ENCODE measurements at places on chromosomes 4 and X.

GRCh38 chr4:126959056-126959745 lies 673.6 kb upstream of the INTU start:
- DNase-seq, result no peak

- DNase-seq, result no peak
These were observed 77.5 kb downstream of the RLIM start for GRCh38 chrX:74536832-74537371.

GRCh38 chr4:78145008-78145407 lies 87.9 kb downstream of the FRAS1 start:
- no peak for DNase-seq

DNA sequence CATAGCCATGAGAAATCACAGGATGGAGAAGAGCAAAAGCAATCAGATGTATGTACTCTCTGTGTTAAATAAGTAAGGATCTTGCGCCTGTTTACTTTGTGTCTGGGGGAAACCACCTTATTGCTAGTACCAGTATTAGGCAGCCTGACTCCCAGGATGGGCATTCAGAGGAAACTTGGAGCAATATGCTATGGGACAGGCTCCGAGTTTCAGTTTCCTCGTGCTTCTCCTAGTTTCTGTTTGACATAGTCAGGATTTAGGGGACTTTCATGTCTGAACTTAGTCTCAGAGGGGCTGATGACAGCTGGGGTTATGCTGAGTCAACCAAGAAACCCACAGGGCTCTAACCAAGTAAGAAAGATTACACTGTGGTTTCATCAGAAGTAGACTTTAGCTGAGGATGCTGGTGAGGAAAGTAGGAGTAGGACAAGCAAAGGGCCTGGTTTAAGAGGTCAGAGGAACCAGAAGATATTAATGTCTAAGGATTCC lies 13.5 kb downstream of the NSUN7 start:
- DNase-seq, result no peak

DNA sequence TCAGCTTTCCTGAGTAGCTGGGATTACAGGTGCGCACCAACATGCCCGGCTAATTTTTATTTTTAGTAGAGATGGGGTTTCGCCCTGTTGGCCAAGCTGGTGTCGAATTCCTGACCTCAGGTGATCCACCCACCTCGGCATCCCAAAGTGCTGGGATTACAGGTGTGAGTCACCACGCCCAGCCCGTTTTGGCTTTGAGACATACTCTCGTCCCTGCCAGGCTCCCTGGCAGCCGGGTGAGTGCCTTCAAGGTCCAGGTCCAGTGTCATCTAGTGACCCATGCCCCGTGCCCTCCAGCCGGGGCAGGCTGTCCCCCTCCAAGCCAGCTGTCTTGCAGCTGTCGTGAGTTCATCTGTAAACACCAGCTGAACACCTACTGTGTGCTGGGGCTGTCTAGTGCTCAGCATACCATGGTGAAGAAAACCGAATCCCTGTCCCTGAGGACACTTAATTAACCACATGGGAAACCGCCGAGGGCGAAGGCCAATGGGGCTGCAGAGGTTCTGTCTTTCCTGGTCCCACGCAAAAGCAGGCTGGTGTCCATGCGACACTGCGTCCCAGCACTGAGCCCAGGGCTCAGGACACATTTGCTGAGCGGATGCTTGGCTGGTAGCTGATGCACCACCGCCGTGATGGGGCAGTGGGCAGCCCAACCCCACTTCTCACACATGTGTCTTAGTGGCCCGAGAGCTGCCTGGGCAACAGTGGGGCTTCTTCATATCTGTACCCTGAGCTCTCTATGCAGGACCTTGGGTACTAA lies 21.9 kb downstream of the NSG1 start:
- DNase-seq, result no peak

- no peak for DNase-seq
These were observed 253.7 kb upstream of the DDX53 start for GRCh38 chrX:22746081-22746480.

DNA sequence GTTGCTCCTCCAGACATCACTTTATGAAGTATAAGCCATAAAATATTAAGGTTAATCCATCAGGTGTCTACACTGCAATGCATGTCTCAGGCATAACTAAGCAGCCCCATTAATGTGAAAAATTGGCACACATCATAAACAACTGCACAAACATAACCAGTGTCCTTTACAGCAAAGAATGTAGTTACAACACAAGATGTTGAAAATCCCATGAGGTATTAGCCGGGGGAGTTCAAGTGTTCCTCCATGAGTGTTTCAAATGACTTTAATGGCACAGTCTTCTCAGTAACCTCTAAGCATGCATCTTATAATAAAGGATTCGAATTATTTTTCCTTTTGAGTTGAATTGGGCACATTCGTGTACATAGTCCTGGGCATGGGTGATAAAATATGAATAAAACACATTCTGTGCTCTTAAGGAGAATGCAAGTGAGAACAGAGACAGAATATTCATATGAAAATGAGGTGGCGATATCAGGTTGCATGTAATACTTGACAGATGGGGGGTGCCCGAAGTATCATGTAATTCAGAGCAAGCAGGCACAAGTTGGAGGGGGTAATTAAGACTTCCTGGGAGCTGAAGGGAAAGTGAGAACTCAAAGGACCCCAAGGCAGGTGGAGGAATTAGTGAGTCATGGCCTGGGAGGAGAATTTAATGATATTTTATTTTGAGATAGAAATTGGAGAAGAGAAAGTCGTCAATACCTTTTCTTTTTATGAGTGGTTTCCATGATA lies 18.2 kb upstream of the VCX2 start:
- DNase-seq, result no peak

DNA sequence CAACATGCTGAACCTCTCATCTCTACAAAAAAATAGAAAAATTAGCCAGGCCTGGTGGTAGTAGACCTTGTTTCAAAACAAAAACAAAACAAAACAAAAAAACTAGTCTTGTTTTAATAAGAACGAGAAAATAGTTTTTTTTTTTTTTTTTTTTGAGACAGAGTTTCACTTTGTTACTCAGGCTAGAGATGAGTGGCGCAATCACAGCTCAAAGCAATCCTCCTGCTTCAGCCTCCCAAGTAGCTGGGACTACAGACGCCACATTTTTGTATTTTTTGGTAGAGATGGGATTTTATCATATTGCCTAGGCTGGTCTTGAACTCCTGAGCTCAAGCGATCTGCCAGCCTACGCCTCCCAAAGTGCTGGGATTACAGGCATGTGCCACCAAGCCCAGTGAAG lies 47.7 kb upstream of the UGDH start:
- no peak for DNase-seq

GRCh38 chr4:4443821-4444220 lies 56.9 kb downstream of the NSG1 start:
- DNase-seq, result no peak

- no peak for DNase-seq
These were observed 3.8 kb upstream of the AMMECR1 start for GRCh38 chrX:110321670-110322069.

- DNase-seq, result no peak
These were observed 40.4 kb downstream of the ENPEP start for GRCh38 chr4:110516106-110516922.

GRCh38 chr4:122749704-122750454 lies 17.4 kb downstream of the BBS12 start:
- no peak for DNase-seq

GRCh38 chr4:141705048-141705746 lies 68.8 kb downstream of the IL15 start:
- DNase-seq, result no peak

DNA sequence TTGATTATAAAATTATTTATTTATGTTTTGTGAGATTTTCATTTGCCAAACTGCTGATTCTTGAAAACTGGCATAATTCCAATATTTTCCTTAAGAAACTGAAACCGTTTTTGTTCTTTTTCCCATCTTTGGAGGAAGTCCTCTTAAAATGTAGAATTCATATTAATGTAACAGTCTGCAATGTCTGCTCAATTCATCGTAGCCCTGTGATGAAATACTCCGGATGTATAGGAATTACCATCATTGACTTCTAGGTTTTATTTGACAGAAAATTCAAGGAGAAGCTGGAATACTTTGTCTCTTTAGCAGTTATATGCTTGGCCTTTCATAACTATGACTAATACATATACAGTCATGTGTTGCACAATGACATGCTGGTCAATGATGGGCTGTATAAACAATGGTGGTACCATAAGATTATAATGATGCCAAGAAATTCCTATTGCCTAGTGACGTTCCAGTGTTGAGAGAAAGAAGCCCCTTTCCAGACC lies 185.0 kb upstream of the GPRIN3 start:
- no peak for DNase-seq

DNA sequence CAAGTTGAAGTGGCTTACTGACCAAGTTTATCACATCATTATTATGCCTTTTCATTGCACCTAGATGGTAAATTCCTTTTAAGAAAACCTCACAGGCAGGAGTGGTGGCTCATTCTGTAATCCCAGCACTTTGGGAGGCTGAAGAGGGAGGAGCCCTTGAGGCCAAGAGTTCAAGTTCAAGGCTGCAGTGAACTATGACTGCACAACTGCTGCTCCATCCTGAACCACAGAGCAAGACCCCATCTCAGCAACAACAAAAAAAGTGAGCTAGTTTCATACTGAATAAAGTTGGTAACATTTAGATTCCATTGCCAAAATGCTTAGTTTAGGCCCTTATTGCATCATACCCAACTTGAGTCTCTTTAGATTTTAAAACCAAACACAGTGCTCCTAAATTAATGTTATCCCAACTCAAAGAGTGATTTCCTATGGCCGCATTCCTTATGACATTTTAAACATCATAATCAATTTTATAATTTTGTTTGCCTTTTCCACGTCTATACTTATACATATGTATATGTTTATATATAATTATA lies 36.0 kb downstream of the PDS5A start:
- DNase-seq, result no peak

GRCh38 chr4:114945616-114946015 lies 167.8 kb downstream of the NDST4 start:
- DNase-seq, result no peak

DNA sequence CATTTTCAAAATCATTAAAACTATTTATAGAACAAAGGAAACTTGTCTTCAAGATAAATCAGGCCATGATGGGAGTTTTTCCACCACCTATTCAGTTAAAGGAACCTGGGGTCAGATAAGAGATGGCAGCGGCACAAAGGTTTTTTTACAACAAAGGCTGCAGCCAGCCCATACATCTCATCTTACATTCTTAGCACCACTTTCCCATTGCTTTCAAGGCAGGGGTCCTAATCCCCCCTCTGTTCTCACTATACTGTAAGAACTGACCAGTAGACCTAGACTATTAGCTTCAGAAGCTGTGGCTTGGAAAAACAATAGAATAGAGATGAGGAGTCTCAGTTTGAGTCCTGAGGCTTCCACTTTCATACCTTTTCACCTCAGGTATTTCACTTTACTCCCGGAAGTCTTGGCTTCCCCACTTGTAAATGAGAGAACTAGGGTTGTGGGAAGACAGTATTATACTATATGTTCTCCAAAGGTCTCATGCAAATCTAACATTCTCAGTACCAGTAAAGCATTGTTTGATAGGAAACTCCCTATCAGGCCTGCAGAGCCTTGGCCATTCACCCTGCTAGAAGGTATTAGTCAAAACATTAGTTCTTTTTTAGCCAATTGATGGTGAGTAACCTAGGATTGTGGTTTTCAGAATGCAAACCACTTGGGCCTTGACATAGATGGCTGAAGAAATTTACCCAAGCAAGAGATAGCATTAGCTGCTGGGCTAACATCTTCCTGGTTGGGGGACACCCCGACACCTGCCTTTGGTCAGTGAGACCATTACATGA lies 182.9 kb upstream of the PBDC1 start:
- DNase-seq, result no peak

DNA sequence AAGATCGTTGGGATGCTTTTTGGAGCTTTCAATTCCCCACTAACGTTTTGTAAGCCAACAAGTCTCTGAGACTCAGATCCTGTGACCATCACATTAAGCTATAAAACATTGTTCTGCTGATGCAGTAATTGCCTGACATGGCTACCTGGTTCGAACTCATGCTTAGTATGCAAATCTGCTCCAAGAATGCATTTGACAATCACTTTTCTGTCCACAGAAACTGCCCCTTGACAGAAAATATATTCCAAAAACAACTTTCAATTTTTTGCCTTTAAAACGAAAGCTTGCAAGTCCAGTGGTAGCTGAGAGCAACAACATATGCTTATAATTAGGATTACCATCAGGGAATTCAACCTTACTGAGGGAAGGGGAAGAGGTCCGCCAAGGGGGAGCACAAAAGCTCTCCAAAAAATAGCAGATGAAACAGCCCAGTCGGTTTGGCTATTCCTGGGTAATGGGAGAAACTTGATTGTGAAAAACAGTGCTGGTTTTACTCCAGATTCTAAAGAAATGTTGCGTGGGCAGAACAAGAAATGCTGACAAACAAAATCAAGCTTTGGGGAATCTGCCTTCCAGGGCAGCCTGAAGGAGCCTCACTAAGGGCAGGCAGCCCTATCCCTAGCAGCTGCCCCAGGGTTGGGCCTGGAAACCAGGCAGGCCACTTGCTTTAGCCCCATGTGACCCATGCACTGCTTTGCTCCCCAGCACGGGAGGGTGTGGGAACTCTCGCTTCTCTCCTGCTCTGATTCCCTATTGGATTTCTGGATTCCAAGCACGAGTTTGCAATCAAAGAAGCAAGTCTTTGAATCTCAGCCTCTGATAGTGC lies 160.7 kb upstream of the LDB2 start:
- no peak for DNase-seq

DNA sequence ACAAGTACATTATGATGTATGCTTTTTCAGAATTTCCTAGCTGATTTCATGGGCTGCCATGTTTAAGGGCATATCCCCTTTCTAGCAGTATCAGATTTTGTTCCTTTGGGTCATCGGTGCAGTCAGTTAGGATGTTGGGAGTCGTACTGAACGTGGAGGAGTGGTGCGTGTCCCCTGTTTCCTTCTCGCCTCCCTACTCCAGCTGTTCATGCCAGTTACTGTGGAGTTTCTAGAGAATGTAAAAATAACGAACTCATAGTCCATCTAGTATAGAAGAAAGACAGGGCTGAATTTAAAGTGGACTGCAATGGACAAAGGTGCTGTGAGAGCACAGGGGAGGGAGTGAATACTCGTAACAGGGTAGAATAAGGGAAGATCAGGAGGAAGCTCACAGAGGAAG lies 111.3 kb downstream of the CEP135 start:
- no peak for DNase-seq

DNA sequence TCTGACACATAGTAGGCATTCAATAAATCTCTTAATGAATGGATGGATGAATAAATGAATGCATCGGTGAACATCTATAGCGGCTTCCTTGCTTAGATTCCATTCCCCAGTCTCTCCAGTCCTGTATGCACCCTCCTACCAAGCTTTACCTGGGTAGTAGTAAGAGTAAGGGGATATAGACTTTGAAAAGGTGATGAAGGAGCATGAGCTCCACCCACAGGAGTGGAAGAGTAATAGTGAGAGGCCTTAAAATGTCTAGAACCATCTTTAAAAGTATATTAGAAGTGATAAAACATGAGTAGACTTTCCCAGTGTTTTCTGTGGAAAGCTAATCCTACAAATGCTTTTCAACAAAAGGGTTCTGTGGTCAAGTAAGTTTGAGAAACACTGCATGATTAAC lies 35.5 kb upstream of the GPC3 start:
- no peak for DNase-seq

DNA sequence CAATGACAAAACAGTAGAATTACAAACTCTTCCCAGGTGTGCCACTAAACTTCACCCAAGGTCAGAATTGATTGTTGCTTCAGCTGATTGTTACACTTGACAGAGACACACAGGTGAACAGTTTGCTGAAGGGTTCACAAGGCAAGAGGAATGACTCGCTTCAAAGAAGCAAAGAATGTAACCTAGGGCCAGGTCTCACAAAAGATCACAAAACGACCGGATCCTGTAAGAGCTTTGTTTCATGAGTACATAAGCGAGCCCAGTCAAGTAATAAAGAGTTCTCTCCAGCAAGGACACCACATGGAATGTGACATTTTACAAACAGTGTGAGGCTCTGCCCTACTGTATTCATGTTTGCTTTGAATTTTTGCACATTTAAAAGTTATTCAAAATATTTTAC lies 9.1 kb downstream of the LNX1 start:
- DNase-seq, result no peak
